ENCODE measurements at places on chromosomes 5 and 9. TPM values are rescaled to one million over a fixed set of nuclear protein-coding genes. Genes with fewer than 3 reads are reported as not detected.
A peak's percentile ranks its signal among the peaks of the same experiment; 100 is the strongest.

DNA sequence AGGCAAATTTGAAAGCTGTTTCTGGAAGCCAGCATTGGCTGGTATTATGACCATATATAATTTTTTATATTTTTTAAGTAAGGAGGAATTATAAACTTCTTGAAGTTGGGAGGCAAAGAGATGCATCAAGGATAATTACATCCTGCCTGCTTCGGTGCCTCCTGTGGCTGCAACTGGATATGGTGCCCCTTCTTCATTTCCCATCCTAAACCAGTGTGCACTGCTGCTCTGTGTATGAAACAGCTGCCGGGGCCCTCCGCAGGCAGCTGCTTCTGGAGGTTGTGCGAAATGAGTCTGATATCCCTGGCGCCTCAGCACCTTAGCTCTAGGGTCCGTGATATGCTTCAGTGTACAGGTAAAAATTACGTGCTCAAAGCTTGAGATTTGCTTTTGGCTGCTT lies 304.2 kb downstream of the ENC1 start:
- no peak for DNase-seq

GRCh38 chr5:69004676-69005075 lies 89.1 kb upstream of the SLC30A5 start:
- DNase-seq: no peak

GRCh38 chr5:103364074-103364473 lies 105.5 kb downstream of the MACIR start:
- no peak for DNase-seq

GRCh38 chr9:13555516-13555915 lies 276.0 kb upstream of the MPDZ start:
- DNase-seq: no peak

DNA sequence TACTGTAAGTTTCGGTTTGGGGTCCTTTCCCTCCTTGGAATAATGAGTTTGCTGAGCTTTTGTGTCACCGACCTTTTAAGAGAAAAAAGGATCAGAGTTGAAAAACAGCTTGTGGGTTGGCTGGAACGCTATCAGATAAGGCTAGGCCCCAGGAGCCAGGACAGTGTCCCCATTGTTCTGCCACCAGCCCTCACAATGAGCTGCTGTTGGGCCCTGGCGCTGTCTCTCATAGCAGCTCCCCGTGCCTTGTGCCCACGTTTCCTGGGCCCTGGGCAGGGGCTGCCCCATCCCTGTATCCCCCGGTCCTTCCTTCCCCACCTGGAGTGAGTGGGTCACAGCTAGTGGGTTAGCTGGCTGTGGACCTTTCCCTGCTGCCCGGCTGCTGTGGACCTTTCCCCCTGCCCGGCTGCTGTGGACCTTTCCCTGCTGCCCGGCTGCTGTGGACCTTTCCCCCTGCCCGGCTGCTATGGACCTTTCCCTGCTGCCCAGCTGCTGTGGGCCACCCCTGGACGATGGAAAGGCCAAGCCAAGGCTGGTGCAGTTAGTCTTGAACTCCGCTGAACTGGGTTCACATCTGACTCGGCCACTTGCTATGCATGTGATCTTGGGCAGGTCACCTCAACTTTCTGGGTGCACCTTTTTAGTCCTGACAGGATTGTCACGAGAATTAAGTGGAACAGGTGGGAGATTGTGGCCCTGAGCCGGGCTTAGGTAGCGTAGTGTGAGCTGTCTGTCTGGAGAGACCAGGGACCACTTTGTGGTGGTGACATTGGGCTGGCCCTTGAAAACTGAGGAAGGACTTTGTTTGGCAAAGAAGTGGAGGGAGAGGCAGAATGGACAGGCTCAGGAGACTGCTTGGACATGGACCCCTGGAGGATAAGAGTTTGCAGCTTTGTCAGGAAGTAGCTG lies 99.5 kb downstream of the DAB2IP start:
- DNase-seq: no peak

DNA sequence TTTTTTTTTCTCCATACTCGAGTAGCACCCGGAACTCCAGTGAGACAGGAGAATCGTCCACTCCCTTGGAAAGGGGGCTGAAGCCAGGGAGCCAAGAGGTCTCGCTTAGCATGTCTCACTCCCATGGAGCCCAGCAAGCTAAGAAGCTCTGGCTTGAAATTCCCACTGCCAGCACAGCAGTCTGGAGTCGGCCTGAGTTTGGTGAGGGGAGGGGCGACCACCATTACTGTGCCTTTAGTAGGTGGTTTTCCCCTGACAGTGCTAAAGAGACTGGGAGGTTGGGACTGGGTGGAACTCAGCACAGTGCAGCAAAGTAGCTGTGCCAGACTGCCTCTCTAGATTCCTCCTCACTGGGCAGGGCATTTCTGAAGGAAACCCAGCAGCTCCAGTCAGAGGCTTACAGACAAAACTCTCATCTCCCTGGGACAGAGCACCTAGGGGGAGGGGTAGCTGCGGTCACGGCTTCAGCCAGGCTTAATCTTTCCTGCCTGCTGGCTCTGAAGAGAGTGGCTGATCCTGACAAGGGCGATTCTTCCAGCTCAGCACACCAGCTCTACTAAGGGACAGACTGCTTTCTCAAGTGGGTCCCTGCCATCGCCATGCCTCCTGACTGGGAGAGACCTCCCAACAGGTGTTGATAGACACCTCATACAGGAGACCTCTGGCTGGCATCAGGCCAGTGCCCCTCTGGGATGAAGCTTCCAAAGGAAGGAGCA lies 414.5 kb upstream of the ZNF608 start:
- DNase-seq: peak; percentile 44

DNA sequence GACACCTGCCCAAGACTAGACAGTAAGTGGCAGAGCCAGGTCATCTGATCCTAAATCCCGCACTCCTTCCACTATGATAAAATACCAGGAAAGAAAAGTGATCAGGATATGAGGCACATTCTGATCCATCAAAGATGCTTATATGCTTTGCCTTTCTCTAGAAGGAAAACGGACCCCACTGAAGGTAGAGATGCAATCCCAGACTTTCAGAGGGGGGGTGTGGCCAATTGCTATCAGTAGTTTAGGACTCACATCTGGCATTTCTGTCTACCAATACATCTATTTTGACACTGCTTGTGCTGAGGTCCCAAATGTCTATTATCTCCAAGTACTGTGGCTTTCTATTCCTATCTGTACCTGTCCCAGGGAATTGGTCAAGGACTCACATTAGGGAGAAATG lies 1.7 kb downstream of the TRIM52 start:
- DNase-seq: no peak

- DNase-seq: peak; percentile 73
Observed at GRCh38 chr9:96447406-96447805, 2.6 kb upstream of the HABP4 start.

The FOXD4L5 gene
- total RNA-seq: under 0.01 TPM

The ORM2 gene
- not detected for total RNA-seq

The TAF11L10 gene
- total RNA-seq: not detected
